Kidney (tissue), 22 donors: ENCODE measurements at places on chromosomes 7 and 10. TPM values are rescaled to one million over a fixed set of nuclear protein-coding genes. Genes with fewer than 3 reads are reported as not detected.

GRCh38 chr7:30750683-30751650 is 968 bp upstream of the INMT start:
- peak overlapping the region; percentile 61 for H3K4me3 ChIP-seq
- H3K36me3 ChIP-seq: no peaks in the 10 kb centered on the region
- no peaks in the 10 kb centered on the region for H3K27me3 ChIP-seq
- no peaks in the 10 kb centered on the region for H3K4me1 ChIP-seq
- H3K27ac ChIP-seq: peak overlapping the region; percentile 71

GRCh38 chr7:88355011-88355410 is 48.3 kb upstream of the STEAP4 start:
- no peaks in the 10 kb centered on the region for H3K27me3 ChIP-seq
- H3K4me3 ChIP-seq: no peak overlapping the region
- H3K4me1 ChIP-seq: no peaks in the 10 kb centered on the region
- DNase-seq: no peak

DNA sequence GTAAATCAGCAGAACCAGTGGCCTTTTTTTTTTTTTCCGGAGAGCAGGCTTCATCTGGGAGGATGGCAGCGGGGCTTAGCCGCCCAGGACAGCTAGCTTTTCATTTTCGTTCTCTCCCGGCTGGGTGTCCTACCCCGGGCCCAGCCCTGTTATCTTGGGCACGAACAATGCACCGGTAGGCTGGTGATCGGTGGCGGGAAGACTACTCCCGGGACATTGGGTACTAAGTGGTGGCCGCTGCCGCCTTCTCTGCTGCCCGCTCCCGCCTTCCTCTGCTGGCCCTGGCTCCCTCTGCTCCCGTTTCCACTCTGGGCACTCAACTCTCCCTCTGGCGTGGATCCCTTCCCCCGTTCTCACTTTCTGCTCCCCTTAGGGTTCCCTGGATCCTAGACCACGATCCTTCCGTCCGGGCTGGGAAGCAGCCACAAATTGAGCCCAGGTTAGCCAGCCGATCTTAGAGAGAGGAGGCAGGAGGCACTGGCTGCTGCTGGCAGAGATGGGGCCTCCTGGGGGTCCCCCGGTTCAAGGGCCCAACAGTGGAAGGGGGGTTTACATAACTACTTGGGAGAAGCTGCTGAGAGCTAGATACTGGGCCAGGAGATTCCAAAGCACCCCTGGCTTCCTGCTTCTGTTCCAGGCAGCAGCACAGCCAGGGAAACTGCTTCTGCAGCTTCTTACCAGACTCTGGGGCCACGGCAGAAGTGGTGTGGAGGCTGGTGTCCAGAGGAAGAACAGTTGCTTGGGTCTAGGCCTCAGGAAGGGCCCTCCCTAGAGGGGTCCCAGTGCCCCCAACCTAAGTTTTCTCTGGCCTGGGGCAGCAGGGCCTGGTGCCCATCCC is 1.8 kb downstream of the TLX1 start:
- no peak overlapping the region for H3K27ac ChIP-seq
- no peak for DNase-seq
- H3K4me1 ChIP-seq: peaks cover 2% of the 10 kb centered on the region
- H3K27me3 ChIP-seq: peaks cover 77% of the 10 kb centered on the region
- no peak overlapping the region for H3K4me3 ChIP-seq

GRCh38 chr7:22572937-22573336 is 72.9 kb upstream of the STEAP1B start:
- peaks cover 8% of the 10 kb centered on the region for H3K4me1 ChIP-seq
- no peak overlapping the region for H3K4me3 ChIP-seq

Gene RAMP3
- total RNA-seq: 82.6 TPM

DNA sequence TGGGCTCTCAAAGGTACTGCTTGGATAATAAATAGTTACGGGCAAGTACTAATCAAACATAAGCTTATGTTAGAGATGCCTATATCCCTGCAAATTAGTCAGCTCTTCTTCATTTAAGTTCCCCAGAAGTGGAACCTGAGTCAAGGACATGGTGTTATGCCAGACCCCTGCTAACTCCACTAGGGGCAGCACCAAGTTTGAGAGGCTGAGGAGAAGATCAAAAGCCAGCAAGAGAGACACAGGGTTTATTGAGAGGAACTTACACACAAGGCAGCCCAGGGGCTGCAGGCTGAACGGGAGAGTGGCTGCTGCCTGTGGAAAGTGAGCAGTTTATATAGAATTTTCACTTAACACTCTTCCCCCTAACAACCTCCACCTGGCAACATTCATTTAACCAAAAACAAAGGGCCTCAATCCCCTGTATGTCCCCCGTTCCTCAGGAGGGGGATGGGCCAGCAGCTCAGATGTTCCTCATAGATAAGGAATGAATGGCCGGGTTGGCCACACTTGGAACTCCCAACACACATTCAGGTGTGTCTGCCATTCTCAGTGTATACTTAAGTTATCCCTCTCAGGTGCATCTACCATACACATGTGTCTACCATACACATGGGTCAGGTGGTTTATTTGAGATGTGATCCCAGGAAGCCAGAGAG is 62.6 kb upstream of the GHITM start:
- H3K27ac ChIP-seq: no peak overlapping the region
- H3K36me3 ChIP-seq: no peaks in the 10 kb centered on the region
- H3K4me3 ChIP-seq: no peak overlapping the region
- no peaks in the 10 kb centered on the region for H3K4me1 ChIP-seq
- DNase-seq: no peak
- no peaks in the 10 kb centered on the region for H3K27me3 ChIP-seq

Gene GPER1
- total RNA-seq: 5.2 TPM

DNA sequence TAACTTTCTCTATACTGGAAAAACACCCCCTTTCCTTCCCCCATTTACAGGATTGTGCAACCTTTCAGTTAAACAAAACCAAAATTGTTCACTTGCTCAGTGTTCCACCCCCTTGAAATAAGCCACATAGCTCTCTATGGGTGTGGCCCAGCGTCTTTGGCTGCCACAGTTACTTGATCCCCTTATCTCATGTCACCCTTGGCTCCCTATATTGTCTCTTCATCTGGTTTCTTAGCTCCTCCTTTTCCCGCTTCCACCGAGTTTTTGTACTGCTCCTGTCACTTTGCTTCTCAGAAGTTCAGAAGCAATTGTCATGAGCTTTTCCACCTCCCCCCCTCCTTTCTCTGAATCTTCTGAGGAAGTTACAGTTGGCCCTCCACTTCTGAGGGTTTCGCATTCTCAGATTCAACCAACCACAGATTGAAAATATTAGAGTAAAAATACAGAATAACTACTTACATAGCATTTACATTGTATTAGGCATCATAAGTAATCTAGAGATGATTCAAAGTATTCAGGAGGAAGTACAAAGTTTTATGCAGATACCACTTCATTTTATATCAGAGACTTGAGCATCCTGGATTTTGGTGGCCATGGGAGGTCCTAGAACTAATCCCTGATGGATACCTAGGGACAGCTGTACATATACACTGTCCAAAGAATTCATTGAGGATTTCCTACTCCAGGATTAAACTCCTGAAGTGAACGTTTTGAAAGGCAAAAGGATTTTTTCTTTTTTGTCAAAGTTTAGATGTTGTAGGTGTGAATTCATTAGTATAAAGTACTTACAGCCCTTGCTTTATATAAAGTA is 60.4 kb downstream of the ADD3 start:
- H3K36me3 ChIP-seq: no peaks in the 10 kb centered on the region
- DNase-seq: peak; percentile 20
- H3K4me1 ChIP-seq: peaks cover 14% of the 10 kb centered on the region
- H3K4me3 ChIP-seq: no peak overlapping the region
- no peak overlapping the region for H3K27ac ChIP-seq

DNA sequence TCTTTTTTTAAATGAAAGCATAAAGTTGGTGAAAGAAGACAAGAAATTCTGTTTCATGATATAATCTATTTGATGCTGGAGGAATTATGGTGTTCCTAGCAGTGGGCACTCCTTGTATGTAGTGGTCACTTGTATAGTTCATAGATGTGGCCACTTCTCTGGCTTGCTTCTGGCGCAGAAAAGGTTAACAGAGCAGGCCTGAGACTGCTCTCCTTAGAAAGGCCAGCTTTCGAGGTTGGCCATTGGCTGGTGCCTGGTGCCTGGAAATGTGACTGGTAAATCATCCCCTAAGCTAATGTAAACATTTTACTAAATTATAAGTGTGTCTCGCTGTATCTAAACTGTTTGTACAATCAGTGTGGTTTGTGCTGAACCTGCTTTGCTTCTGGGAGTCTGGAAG is 276.1 kb downstream of the PHTF2 start:
- DNase-seq: no peak
- no peak overlapping the region for H3K4me3 ChIP-seq
- H3K27me3 ChIP-seq: no peaks in the 10 kb centered on the region
- no peaks in the 10 kb centered on the region for H3K36me3 ChIP-seq
- H3K27ac ChIP-seq: no peak overlapping the region

Gene CPA4
- 1.1 TPM for total RNA-seq

Gene HOXA4
- total RNA-seq: 11.2 TPM

DNA sequence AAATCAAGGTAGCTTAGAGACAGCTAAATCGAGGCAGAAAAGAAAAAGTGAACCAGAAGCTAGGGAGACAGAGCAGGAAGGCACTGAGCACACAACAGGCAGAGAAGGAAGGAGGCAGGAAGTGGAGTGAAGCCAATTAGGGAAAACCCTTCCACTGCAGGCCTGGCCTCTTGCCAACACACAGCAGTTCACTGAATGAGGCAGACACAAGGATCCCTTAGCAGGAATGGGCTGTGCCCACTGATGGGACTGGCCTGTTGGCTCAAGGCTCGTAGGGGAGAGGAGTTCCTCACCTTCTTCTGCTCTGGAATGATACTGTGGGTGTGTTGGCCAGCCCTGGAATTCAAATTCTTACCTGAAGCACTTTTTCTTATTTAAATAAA is 220.3 kb upstream of the STK17A start:
- peak; percentile 73 for DNase-seq
- no peaks in the 10 kb centered on the region for H3K36me3 ChIP-seq
- no peaks in the 10 kb centered on the region for H3K27me3 ChIP-seq
- no peak overlapping the region for H3K27ac ChIP-seq
- H3K4me1 ChIP-seq: no peaks in the 10 kb centered on the region

GRCh38 chr10:33533612-33534011 is 199.1 kb upstream of the NRP1 start:
- H3K4me3 ChIP-seq: no peak overlapping the region
- no peak overlapping the region for H3K27ac ChIP-seq
- H3K4me1 ChIP-seq: no peaks in the 10 kb centered on the region
- no peaks in the 10 kb centered on the region for H3K36me3 ChIP-seq

Gene IFIT5
- total RNA-seq: 23.3 TPM

- no peak for DNase-seq
- H3K4me3 ChIP-seq: no peak overlapping the region
- H3K4me1 ChIP-seq: no peaks in the 10 kb centered on the region
- no peak overlapping the region for H3K27ac ChIP-seq
- H3K27me3 ChIP-seq: no peaks in the 10 kb centered on the region
Observed at GRCh38 chr10:98577168-98577567, 130.4 kb upstream of the HPS1 start.

DNA sequence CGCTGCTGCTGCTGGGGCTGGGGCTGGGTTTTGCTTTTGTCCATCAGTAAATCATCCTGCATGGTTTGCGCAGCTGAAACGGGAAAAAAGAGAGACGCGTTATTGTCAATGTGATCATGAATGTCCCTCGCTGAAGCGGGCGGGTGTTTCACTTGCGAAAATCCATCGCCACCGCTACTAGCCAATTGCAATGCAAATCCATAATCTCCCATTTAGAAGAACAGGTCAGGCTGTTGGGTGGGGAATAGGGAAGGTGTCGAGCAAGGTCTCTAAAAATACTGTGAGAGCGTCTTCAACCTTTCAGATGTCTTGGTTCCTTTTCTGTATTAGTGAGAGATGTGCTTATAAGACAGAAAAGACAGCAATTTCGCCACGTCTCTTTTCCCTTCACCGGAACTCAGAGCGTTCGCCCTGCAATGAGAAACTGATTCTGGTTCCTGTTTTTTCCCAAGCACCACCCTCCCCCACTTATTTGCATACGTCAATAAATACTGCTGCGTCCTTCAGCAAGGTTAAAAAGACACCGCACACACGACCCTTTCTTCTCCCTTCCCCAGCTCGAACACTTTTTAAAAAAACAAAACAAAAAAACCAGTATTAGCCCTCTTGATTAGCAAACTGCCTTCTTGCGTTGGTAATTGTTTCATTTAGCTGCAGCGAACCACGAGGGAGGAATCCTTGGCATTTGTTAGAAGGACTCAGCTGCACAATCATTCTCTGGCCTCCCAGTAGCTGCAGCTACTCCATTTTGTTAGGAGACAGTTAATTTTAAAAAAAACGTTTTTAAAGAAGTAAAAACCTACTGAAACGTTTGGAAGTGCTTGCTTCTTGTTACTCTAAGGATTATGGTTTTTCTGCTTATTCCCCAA is 50.4 kb downstream of the CPEB3 start:
- H3K36me3 ChIP-seq: no peaks in the 10 kb centered on the region
- peak; percentile 62 for DNase-seq
- H3K4me3 ChIP-seq: peak overlapping the region; percentile 98
- H3K4me1 ChIP-seq: peaks cover 2% of the 10 kb centered on the region
- H3K27ac ChIP-seq: peak overlapping the region; percentile 83

GRCh38 chr10:6083523-6084475 is 5.0 kb upstream of the RBM17 start:
- H3K4me1 ChIP-seq: peaks cover 4% of the 10 kb centered on the region
- H3K36me3 ChIP-seq: no peaks in the 10 kb centered on the region
- no peak overlapping the region for H3K4me3 ChIP-seq
- H3K27ac ChIP-seq: no peak overlapping the region
- H3K27me3 ChIP-seq: no peaks in the 10 kb centered on the region

- DNase-seq: no peak
- no peak overlapping the region for H3K4me3 ChIP-seq
- no peaks in the 10 kb centered on the region for H3K27me3 ChIP-seq
Observed at GRCh38 chr10:121338206-121338980, 259.9 kb downstream of the FGFR2 start.

DNA sequence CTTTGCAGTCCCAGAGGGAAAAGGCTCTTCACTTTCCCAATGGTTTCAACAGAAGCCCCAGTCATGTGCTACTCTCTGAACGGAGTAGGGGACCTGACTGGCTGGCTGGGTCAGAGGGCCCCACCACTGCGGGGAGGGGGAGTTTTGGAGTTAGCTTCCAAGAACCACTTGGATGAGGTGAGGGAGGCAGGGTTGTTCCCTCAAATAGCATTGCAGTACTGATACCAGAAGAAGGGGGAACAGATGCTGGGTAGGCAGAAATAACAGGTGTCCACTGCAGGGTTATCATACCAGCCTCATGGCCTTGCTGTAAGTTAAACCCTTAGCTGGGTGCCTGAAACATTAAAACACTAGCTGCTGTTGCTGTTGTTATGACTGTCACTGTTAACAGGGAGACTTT is 131.3 kb downstream of the UBE2H start:
- DNase-seq: no peak
- H3K27me3 ChIP-seq: no peaks in the 10 kb centered on the region
- no peaks in the 10 kb centered on the region for H3K4me1 ChIP-seq
- no peak overlapping the region for H3K27ac ChIP-seq
- no peaks in the 10 kb centered on the region for H3K36me3 ChIP-seq
- H3K4me3 ChIP-seq: no peak overlapping the region

- H3K27ac ChIP-seq: peak overlapping the region; percentile 22
- peaks cover 2% of the 10 kb centered on the region for H3K36me3 ChIP-seq
- H3K4me3 ChIP-seq: no peak overlapping the region
- no peaks in the 10 kb centered on the region for H3K4me1 ChIP-seq
Observed at GRCh38 chr7:151671514-151671913, 151.8 kb upstream of the RHEB start.
